ENCODE measurements at places on chromosomes 2 and 18. TPM values are rescaled to one million over a fixed set of nuclear protein-coding genes. Genes with fewer than 3 reads are reported as not detected.
A peak's percentile ranks its signal among the peaks of the same experiment; 100 is the strongest.

The NLRC4 gene
- not detected for total RNA-seq

DNA sequence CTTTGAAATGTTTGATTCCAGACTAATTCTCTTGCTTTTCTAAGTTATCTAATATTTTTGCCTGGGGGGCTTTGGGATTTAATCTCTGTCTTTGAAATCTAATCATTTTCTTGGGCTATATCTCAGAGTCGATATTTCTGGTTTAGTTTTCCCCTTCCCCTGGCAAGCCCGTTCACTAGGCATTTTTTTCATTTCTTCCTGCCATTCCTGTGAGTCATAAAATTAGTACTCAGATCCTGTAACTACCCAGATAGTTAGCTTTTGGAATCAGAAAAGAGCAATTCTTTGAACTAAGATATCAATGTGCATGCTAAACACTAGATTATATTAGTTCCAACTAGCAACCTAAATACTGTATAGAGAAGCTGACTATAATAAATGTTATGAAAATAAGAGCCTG lies 29.4 kb upstream of the RNF149 start:
- H3K4me3 ChIP-seq, result no peak overlapping the region
- H3K27me3 ChIP-seq, result no peaks in the 10 kb centered on the region
- H3K36me3 ChIP-seq, result no peaks in the 10 kb centered on the region
- H3K27ac ChIP-seq, result no peak overlapping the region

The SLC16A14 gene
- 1.7 TPM for total RNA-seq

The CYP27A1 gene
- 63.1 TPM for total RNA-seq

- H3K4me3 ChIP-seq, result no peak overlapping the region
- H3K27me3 ChIP-seq, result no peaks in the 10 kb centered on the region
- DNase-seq, result peak; percentile 69
- H3K27ac ChIP-seq, result no peak overlapping the region
- H3K36me3 ChIP-seq, result peaks cover 61% of the 10 kb centered on the region
- H3K4me1 ChIP-seq, result no peaks in the 10 kb centered on the region
These were observed 29.6 kb upstream of the ENOSF1 start for GRCh38 chr18:741931-742512.

The ADAM23 gene
- 9.3 TPM for total RNA-seq

- H3K27me3 ChIP-seq, result peaks cover 8% of the 10 kb centered on the region
- no peaks in the 10 kb centered on the region for H3K36me3 ChIP-seq
- DNase-seq, result no peak
- peak overlapping the region; percentile 57 for H3K4me3 ChIP-seq
- H3K27ac ChIP-seq, result no peak overlapping the region
These were observed 1.9 kb downstream of the TCF7L1 start for GRCh38 chr2:85134896-85135659.

The GCKR gene
- total RNA-seq, result not detected

The ASPRV1 gene
- 3.8 TPM for total RNA-seq
